ENCODE measurements at places on chromosomes 4 and X.

DNA sequence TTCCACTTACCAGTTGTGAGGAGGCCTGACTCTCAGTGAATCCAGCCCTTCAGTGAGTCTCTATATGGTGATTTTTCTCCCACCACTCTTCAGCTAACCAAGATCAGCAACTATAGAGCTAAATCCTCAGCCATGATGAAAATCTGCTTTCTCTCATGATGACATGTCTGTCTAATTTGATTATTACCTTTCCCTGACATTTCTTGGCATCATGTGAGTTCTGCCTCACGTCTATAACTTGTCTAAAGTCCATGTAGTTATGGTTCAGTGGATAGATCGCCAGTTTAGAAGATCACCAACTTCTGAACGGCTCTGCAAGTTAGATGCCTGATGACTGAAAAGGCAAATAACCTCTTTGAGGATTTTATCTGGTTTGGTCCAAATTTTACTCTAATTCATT is 14.9 kb upstream of the DCAF8L1 start:
- DNase-seq: no peak

GRCh38 chrX:40273356-40274050 is 175.7 kb upstream of the BCOR start:
- DNase-seq: no peak

GRCh38 chrX:46978341-46979291 is 66.4 kb downstream of the JADE3 start:
- DNase-seq: peak; percentile 4

GRCh38 chr4:98470366-98470765 is 188.0 kb downstream of the TSPAN5 start:
- DNase-seq: no peak

All from GM19239 (cell line).